ENCODE measurements at places on chromosomes 1 and 21.

DNA sequence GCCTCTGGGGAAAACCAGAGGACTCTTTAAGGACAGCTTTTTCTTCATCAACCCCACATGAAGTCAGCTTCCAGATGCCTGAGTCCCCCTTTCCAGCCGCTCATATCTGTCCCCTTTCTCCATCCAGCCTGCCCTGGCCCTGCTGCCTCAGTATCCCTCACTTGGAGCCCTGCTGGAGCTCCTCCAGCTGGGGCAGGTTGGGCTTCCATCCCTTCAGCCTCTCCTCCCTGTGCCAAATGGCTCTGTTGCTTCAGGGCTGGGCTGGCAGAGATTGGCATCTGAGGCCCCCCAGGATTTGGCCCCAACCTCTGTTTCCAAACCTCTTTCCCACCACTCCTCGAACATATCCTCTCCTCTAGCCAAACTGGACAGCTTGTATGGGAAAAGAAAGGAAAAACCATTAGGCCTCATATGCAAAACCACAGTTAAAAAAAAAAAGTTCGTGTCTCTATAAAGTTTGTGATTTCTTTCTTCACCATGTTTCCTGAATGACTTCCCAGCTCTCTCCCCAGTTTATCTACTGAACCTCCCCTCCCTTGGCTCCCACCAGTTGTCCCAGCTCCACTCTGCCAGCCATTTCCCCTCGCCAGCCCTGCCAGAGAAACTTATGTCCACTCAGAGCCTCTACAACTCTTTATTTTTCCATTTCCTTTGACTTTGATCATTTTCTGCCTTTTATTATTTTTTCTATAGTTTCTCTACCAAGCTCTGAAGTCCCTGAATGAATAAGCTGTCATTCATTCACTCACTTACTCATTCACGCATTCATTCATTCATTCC is 217.9 kb downstream of the FOXD2 start:
- no peak for DNase-seq

DNA sequence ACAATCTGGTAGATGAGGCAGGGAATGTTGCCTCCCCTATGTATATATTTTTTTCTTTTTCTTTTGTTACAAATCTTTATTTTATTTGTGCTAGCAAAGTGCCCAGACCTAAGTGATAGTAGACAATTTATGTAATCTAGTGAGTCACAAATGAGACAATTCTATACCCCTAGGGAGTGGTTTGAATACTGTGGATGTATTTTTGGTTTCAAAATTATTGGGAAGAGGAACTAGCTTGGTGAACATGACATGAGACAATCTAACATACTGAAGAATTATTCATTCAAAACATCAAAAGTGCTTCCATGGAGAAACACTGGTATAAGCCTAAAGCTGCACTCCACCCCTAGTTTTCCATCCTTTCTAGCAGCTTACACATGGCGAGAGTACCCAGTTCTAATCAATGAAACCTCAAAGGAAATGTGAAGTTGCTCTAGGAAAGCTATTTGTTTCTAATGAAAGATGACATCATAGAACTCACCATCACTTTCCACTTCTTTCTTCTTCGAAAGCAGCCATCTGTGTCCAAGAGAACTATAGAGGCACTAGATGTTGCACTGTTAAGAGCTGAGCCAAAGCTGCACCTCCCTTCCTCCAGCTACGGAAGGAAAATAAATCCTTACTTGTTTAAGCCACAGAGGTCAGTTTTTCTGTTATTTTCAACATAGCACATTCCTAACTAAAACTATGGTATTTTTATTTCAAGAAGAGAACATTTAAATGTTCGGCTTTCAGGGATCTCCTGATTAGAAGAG is 764.6 kb downstream of the LTN1 start:
- DNase-seq = no peak

DNA sequence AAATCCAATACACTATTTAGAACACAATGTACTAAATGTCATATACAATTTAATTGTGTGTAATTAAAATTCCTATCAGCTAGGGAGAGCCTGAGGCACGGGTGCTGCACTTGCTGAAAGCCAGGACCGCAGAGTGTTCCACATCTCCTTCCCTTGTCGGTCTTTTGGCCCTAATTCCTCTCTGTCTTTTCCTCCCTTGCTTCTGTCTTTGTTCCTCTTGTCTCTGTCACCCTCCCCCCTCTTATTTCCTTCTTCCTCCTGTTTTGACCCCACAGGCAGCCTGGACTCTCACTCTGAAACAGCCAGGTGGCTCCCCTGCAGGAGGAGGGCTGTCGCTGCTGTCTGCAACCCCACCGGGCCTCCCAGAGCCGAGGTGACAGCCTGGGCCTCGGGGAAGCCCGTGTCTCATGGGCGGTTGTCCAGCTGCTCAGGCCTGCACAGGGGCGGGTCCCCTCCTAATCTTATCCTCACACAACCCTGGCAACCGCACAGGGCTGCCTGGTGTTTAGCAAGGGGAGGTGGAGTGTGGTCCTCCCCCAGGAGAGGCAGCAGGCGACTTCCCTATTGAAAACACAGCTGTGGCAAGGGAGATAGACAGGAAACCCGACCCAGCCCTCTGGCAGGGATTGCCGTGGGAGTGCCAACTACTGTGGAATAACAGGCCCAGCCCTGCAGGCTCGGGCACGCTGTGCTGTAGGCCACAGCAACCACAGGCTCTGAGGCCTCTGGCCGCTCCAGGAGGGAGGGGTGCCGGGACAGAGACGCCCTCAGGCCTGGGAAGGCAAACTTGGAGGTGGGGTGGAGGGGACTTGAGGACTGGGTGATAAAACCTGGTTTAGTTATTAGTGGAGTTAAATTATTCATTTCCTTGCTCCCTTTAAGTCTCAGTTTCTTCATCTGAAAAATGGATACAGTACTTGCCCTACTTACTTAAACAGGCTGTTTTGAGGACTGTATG is 68.8 kb upstream of the WDR26 start:
- no peak for DNase-seq

- no peak for DNase-seq
Observed at GRCh38 chr1:115544131-115544530, 97.6 kb upstream of the VANGL1 start.

DNA sequence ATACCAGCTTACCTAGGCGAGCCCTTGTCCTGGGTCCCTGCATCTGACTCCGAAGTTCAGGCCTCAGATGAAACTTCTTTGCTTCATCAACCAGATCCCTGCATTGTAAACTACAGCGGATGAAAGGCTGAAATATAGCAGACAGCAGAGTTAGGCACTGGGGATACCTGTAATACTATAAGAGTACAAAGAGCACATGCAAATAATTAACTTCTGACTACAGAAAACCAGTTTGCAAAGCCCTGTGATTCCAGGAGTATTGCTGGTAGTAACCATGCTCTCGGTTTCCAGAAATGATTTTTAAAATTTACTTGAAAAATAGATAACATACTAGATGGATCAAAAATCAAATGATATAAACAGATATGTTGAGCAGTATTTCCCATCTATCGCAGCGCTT is 18.0 kb downstream of the KLHL12 start:
- DNase-seq = no peak

GRCh38 chr1:70738624-70739023 is 309.0 kb downstream of the PTGER3 start:
- no peak for DNase-seq

- DNase-seq = no peak
Observed at GRCh38 chr1:154794608-154795007, 75.5 kb downstream of the KCNN3 start.

DNA sequence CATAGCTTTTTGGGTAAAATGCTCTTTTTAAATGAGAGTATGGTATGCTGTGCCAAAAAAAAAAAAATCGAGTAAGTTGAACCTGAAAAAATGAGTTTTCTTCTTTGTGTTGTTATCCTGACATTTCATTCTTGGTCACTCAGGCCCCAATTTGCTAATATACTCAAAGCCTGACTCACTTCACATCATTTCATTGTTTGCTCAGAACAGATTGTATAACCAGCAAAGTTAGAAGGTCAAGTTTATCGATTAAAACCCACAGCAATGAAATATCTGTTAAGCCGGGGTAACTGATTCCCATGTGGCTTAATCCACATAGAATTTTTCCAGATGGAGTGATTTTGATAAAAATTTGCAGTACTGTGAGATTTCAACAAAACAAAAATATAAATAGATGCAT is 363.7 kb downstream of the NEGR1 start:
- DNase-seq = no peak

- DNase-seq = no peak
Observed at GRCh38 chr21:45618287-45618686, 25.2 kb upstream of the PCBP3 start.

- no peak for DNase-seq
Observed at GRCh38 chr1:211344152-211344618, 17.6 kb downstream of the TRAF5 start.

- DNase-seq = no peak
Observed at GRCh38 chr1:2126331-2127186, 68.0 kb downstream of the FAAP20 start.

- no peak for DNase-seq
Observed at GRCh38 chr21:43194303-43195120, 25.7 kb downstream of the CRYAA start.

GRCh38 chr1:39943471-39944290 is 11.3 kb upstream of the MFSD2A start:
- DNase-seq = no peak

- no peak for DNase-seq
Observed at GRCh38 chr1:175755516-175756070, 12.2 kb upstream of the TNR start.

GRCh38 chr1:41653574-41653973 is 169.1 kb upstream of the EDN2 start:
- DNase-seq = no peak

DNA sequence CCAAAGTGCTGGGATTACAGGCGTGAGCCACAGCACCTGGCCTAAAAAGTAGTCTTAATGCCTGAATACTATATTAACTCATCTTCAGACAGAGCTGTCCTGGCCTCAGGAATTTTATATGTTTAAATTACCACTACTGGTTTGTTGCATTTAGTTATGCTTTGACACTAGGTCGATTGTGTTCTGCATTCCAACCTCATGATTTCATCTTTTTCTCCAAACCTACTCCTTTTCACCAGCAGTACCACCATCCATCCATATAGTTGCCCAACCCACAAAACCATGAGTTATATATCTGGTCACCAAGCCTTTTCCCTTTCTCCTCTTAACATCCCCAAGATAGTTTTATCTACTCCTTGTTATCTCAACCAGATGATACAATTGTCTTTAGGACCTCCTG is 22.6 kb downstream of the FMO5 start:
- DNase-seq = no peak

GRCh38 chr21:45998871-45999580 is 17.5 kb downstream of the COL6A1 start:
- no peak for DNase-seq

- no peak for DNase-seq
Observed at GRCh38 chr1:68162761-68163160, 69.6 kb downstream of the WLS start.

GRCh38 chr1:96465441-96465840 is 256.1 kb upstream of the PTBP2 start:
- DNase-seq = no peak

- no peak for DNase-seq
Observed at GRCh38 chr1:67465375-67465774, 35.2 kb upstream of the SERBP1 start.

- no peak for DNase-seq
Observed at GRCh38 chr1:35539073-35539823, 18.0 kb downstream of the KIAA0319L start.

GRCh38 chr1:230189341-230189740 is 122.3 kb downstream of the GALNT2 start:
- no peak for DNase-seq

- DNase-seq = no peak
Observed at GRCh38 chr1:115258302-115258866, 79.7 kb downstream of the NGF start.

DNA sequence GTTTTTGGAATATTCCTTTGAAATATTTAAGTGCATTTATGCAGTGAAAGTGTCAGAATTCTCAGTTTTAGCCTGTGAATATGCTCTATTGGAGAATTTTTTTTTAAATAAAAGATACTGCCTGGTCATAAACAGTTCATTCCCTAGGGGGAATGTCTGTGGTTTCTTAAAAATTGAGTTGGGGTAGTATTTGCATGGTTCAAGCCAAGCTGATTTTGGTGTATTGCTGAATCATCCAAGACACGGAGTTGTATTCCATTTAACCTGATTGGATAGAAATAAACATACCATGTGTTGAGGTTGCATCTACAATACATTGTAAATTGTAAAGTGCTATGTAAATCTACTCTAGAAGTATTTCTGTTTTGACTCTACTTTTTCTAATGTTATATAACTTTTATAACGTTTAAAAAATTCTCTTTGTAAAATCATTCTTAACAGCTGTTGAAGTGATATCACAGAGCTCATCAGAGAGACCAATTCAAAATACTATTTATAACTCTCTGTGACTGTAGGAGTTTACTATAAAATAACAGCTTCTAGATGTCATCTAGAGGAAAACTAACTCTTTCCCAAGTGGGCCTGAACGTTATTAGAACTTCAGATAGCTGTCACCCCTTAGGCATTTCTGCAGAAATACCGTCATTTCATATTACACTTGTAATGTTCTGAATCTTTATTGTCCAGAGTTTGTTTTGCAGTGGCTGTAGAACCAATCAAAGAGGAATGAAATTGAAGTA is 199.1 kb downstream of the USP25 start:
- DNase-seq = no peak

GRCh38 chr1:171742577-171742922 is 685 bp upstream of the VAMP4 start:
- peak; percentile 10 for DNase-seq

DNA sequence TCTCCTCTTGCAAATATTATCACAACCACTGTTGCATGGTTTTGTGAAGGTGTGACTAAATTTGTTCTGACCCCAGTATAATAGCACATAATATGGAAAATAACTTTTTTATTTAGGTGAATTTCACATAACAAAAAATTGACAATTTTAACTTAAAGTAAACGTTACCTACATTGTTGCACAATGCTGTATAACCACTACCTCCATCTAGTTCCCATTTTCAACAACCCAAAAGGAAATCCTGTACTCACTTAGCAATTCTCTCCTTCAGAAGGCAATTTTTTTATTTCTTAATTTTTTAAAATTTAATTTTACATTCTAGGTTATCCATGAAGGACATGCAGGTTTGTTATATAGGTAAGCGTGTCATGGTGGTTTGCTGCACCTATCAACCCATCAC is 95.2 kb downstream of the KCNJ6 start:
- no peak for DNase-seq

DNA sequence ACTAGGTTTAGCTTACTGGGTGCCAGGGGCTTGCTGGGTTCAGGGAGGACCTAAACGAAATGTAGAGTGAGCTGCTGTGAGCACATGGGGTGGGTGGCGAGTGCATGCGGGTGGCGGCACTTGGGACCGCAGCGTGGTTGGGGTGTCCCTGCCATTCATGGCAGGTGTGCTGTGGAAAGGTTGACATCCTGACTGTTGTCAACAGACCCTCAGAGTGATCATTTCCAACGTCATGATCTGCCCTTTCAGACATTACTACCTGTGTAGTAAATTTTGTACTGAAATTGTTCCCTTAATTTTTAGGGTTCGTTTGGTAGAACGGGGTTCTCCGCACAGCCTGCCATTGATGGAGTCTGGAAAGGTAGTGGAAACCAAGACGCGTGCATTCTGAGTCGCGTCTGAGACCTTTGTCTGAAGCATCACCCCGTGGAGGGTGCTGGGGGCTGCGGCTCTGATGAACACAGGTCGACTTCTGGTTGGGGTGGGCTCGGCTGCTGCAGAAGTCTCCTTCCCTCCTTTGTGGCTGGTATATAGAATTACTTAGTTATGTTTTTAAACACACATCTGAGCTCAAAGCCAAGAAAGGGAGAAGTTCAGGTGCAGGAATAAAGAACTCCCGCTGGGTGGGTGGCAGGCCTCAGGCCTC is 43.3 kb downstream of the S100B start:
- DNase-seq = no peak

GRCh38 chr1:13543451-13544220 is 29.8 kb upstream of the LRRC38 start:
- DNase-seq = no peak
